ENCODE measurements at places on chromosomes 11 and 22. TPM values are rescaled to one million over a fixed set of nuclear protein-coding genes. Genes with fewer than 3 reads are reported as not detected.

GRCh38 chr11:25659706-25660105, 672.2 kb upstream of the ANO3 start:
- no peak overlapping the region for H3K27ac ChIP-seq
- H3K4me1 ChIP-seq = no peaks in the 10 kb centered on the region
- no peaks in the 10 kb centered on the region for H3K36me3 ChIP-seq

The C11orf86 gene
- not detected for total RNA-seq

- peaks cover 23% of the 10 kb centered on the region for H3K4me1 ChIP-seq
- H3K27me3 ChIP-seq = no peaks in the 10 kb centered on the region
- no peaks in the 10 kb centered on the region for H3K36me3 ChIP-seq
- DNase-seq = no peak
Measured at GRCh38 chr22:37894939-37895670, 11.0 kb upstream of the MICALL1 start.

The KDM2A gene
- 101 TPM for total RNA-seq

The C11orf97 gene
- not detected for total RNA-seq

- H3K4me1 ChIP-seq = no peaks in the 10 kb centered on the region
- H3K4me3 ChIP-seq = no peak overlapping the region
- DNase-seq = no peak
- no peaks in the 10 kb centered on the region for H3K36me3 ChIP-seq
Measured at GRCh38 chr11:44246726-44247125, 63.2 kb downstream of the ALX4 start.

GRCh38 chr11:18285841-18286240, 19.8 kb downstream of the SAA1 start:
- no peak overlapping the region for H3K27ac ChIP-seq
- H3K4me1 ChIP-seq = no peaks in the 10 kb centered on the region
- no peaks in the 10 kb centered on the region for H3K27me3 ChIP-seq
- H3K36me3 ChIP-seq = peaks cover 36% of the 10 kb centered on the region
- no peak overlapping the region for H3K4me3 ChIP-seq

- no peak overlapping the region for H3K4me3 ChIP-seq
- no peaks in the 10 kb centered on the region for H3K27me3 ChIP-seq
- H3K4me1 ChIP-seq = no peaks in the 10 kb centered on the region
- H3K27ac ChIP-seq = no peak overlapping the region
Measured at GRCh38 chr11:111531136-111531535, 9.4 kb upstream of the LAYN start.

Measured in CD8-positive, alpha-beta memory T cell (primary cell).